Fibroblast of skin of left biceps (primary cell): ENCODE measurements at places on chromosomes 6 and 20.

DNA sequence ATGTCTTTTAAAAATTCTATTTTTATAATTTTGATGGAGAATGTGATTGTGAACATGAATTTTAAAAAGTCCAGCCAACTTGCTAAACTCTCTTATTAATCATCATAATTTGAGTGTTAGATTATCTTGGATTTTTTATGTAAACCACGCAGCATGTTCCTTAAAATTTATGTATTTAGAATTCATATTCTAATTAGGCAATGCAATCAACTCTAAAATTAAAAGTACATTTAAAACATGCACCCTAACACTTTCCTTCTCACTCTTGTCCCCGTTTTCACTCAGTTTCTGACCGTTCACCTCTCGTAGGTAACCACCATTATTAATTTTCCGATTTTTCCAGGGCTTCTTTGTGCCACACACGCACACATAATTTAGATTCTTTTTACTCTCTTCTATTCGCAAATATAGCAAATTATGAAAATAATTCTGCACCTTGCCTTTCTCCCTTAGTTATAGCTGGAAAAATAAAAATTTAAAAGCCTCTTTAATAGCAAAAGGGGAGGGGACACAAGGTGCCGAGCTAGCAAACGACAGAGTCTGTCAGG lies 329 bp upstream of the ZKSCAN3 start:
- DNase-seq = no peak

GRCh38 chr20:46981184-46981583 lies 86.5 kb downstream of the EYA2 start:
- no peak for DNase-seq

DNA sequence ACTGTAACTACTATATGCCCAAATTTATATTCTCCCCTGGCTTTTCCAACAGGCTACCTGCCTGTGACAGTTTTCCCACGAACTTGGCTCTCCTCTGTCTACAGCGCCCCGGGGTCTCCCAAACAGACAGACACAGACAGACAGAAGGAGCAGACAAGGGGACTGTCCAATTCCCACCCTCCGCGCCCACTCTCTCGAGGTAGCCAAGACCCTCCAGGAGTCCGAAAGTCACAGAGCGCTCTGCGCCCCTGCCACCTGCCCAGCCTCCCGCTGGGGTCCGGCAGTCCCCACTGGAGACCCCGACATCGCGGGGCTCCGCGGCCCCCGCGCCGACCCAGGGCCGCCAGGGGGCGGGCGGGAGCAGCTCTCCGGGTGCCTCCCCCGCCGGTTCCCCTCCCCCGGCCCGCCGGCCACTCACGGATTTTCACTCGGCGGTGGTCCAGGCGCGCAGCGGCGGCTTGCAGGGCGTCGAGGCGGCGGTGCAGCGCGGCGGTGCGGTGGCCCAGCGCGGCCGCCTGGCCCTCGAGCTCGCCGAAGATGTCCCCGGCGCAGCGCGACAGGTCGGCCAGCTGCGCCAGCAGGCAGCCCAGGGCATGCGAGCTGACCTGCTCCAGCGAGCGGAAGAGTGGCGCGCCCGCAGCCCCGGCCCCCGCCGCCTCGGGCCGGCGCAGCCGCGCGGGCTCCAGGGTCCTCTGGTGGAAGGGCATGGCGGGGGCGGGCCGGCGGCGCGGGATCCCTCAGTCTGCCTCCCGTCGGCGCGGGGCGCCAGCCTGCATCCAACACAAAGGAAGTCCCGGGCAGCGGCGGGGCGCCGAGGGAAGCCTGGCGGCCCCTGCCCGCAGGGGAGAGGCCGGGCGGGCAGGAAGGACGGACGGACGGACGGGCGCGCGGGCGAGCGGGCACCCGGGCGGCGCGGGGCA lies 81.3 kb upstream of the CCDC28A start:
- no peak for DNase-seq

GRCh38 chr6:141426400-141426980 lies 706.2 kb upstream of the GJE1 start:
- DNase-seq = peak; percentile 24

DNA sequence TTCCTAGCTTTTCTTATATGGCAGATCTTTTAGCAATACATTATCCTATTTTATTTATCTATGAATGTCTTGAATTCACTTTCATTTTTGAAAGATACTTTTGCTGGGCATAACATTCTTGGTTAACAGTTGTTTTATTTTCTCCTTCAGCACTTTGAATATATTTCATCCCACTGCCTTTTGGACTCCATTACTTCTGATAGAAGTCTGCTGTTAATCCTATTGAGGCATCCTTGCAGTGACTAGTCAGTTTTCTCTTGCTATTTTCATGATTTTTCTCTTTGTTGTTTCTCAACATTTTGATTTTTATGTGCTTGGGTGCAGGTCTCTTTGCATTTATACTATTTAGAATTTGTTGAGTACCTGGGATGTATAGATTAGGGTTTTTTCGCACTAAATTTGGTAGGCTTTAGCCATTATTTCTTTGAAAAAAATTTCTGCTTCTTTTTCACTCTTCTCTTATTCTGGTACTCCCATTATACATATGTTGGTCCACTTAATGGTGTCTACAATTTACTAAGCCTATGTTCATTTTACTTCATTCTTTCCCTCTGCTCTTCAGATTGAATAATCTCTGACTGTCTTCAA lies 53.2 kb downstream of the PHACTR3 start:
- DNase-seq = no peak

DNA sequence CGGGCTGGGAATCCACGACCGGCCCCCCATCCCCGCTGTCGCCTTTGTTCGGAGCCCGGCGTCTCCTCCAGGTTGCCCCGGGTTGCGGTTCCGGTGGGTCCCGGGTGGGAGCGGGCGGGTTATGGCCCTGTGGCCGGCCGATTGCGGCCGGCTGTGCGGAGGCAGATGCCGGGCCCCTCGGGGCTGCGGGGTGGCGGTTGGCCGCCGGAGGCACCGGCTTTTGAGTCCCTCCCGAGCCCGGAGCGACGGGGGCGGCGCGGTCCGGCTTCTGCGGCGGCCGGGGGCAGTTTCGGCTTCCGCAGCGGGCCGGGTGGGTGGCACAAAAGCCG lies 431 bp downstream of the LOC128125822 start:
- no peak for DNase-seq

GRCh38 chr6:100121854-100122609 lies 128.0 kb upstream of the MCHR2 start:
- DNase-seq = no peak

GRCh38 chr20:40787941-40788340 lies 98.9 kb upstream of the MAFB start:
- DNase-seq = no peak

DNA sequence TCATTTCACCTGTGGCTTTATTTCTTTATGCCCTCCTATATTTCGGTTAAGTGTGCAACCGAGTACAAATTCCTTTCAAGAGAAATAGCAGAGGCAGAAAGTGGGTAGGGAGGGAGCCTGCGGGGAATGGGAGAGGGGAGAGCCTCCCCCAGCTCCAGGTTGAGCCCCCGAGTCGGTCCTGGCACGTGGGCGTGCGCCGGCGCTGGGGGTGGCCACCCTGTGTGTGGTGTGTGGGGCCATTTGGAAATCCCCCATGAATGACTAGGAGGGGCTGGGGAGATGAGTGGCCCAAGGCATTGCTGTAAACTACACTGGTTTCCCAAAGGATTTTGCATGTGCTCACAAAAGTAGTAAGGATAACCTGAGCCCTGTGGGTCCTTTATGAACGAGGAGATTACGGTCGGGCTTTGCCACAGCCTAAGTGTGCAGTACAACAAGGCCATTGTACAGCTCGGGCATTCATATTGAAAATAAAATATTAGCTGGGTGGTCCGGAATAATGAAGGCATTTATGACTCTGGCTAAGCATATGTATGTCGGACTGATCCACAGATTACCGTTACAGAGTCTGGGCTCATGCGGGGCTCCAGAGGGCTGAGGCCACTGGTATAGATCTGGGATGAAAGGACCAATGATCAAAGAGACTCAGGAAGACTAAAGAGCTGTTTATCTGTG lies 84.5 kb upstream of the RALGAPA2 start:
- DNase-seq = no peak

- no peak for DNase-seq
These were observed 50.5 kb upstream of the THEMIS start for GRCh38 chr6:127951172-127951917.

GRCh38 chr6:14804785-14805210 lies 441.1 kb upstream of the JARID2 start:
- peak; percentile 78 for DNase-seq

DNA sequence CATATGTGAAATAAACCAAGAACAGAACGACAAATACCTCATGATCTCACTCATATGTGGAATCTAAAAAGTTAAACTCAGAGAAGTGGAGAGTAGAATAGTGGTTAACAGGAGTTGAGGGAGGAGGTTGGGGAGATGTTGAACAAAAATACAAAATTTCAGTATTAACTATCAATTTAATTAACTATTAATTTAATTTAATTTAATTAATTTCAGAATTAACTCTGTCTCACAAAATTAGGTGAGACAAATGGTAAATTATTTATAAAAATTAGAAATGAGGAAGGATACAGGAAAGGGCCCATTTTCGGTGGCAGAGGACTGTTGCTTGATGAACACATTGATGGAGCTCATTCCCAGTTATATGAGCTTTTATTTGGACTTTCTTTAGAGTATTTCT lies 166.0 kb upstream of the FAM83B start:
- DNase-seq = no peak

DNA sequence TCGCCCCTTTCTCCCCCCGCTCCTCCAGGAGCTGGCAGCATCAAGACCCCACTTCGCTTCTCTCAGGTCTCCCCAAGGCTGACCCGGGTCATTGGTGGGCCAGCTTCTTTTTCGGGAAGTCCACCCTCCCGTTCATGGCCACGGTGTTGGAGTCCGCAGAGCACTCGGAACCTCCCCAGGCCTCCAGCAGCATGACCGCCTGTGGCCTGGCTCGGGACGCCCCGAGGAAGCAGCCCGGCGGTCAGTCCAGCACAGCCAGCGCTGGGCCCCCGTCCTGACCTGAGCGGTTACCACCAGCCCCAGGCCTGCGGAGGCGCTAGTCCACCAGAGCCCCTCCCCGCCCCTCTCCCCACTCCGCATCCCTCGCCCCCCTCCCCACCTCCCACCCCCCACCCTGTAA lies 1.0 kb downstream of the PPDPF start:
- DNase-seq = no peak

- DNase-seq = no peak
These were observed 61.3 kb upstream of the FOXQ1 start for GRCh38 chr6:1250489-1251197.

DNA sequence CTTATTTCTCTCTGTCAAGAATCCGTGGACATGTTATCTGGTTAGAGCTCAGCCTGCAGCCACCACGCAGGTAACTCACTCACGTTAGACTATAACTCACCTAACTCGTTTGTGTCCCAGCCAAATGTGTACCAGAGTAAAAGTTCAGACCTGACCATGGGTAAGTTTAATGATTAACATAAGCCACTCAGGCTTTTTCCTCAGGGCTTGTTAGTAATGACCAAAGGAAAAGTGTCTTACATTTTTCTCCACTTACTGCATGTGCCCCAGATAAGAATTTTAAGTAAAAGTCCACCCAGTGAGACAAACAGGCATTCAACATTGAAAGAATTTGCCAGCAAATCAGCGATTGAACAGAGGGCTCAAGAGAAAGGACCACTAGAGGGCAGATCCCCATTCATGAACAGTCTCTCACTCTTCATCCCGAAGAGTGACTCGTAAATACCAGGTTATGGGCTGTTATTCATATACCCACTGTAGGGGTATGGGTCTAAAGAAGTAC lies at the start of gene PKHD1:
PKHD1 (minus strand) TSS at position 116 of the 502 bp plus-strand sequence. CDS start 2,680 bp downstream, outside the sequence.
- DNase-seq = no peak

GRCh38 chr6:46410334-46410953 lies 80.8 kb downstream of the RCAN2 start:
- peak; percentile 10 for DNase-seq

GRCh38 chr6:132270726-132271402 lies 130.4 kb downstream of the MOXD1 start:
- DNase-seq = no peak

DNA sequence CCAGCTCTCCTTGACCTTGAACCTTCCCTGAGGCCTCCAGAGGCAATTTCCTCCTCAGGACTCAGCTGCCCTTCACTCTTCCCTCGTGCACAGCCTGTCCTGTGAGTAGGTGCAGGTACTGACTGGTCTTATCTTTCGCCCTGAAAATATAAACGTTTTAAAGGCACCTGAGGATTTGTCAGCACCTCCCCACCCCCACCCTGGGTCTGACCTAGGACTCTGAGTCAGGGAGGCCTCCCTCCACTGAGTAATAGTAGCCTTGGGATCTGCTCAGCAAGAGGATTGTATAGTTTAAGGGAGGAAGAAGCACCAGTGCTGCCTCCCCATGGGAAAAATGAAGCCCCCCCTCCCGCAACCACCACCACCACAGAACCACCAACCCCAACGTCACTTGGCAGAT lies 54.6 kb downstream of the PPARD start:
- DNase-seq = no peak

DNA sequence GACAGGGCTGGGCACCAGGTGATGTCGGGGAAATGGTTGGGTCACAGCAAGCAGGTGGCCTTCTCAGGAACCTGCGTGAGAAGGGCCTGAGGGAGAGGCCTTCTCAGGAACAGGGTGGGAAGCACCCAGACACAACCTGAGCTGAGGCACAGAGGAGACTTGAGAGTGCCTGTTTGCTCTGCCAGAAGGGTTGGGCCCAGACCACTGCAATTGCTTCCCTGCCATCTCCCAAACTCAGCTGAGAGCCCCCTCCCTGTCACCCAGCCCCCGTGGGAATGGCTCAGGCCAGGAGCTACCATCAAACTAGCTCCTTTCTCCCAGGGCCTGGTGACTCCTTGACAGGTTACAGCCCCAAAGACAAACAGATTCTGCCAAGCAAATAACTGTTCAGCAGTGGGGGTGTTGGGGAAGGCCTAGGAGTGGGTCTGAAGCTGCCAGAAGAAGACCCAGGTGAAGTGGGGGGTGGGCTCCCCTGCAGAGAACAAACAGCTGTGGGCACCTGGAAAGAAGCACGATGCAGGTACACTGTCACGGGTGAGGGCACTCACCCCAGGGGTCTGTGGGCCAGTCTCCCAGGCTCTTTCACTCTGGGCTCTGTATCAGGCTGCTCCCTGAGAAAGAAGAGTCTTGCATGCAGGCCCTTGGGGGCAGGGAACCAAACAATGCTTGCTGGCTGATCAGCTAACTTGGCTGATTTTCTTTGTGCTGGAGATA lies 30.4 kb upstream of the SPDEF start:
- DNase-seq = no peak

- DNase-seq = no peak
These were observed 28.3 kb downstream of the METTL24 start for GRCh38 chr6:110329714-110330436.

GRCh38 chr6:33949877-33950435 lies 146.2 kb upstream of the MLN start:
- no peak for DNase-seq

DNA sequence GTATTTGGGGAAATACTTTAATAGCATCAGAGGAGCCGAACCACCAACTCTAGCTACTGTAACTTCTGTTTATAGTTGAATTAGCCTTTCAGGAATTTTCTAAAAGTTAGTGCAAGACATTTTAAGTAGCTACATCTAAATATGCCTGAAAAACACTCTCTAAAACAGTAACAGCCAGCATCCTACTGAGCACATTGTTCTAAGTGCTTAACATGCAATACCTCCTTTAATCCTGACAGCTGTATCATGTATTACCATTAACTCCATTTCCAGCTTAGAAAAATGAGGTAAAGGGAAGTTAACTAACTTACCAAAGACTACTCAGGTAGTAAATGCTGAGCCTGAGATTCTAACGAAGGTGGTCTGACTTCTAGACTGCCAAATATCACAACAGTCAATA lies 120.7 kb downstream of the DST start:
- no peak for DNase-seq

GRCh38 chr6:82995066-82995465 lies 70.6 kb downstream of the UBE3D start:
- no peak for DNase-seq
